ENCODE measurements at places on chromosomes 6 and 20. TPM values are rescaled to one million over a fixed set of nuclear protein-coding genes. Genes with fewer than 3 reads are reported as not detected.
A peak's percentile ranks its signal among the peaks of the same experiment; 100 is the strongest.

The TRIM31 gene
- total RNA-seq: not detected

The DACT2 gene
- total RNA-seq: 0.41 TPM

The CDH4 gene
- not detected for total RNA-seq

The PLCG1 gene
- 185 TPM for total RNA-seq

The ELOVL4 gene
- 2.4 TPM for total RNA-seq

The GJA1 gene
- total RNA-seq: 281 TPM

The RRAGD gene
- total RNA-seq: 11.0 TPM

The CCDC170 gene
- 1.5 TPM for total RNA-seq

The ZBP1 gene
- 6.1 TPM for total RNA-seq

The LPA gene
- not detected for total RNA-seq

The GSTA2 gene
- not detected for total RNA-seq

- DNase-seq: no peak
- H3K4me1 ChIP-seq: no peaks in the 10 kb centered on the region
- H3K4me3 ChIP-seq: no peak overlapping the region
Observed at GRCh38 chr6:115838763-115839401, 221.8 kb downstream of the FRK start.

- no peak overlapping the region for H3K4me3 ChIP-seq
- no peak overlapping the region for H3K27ac ChIP-seq
- no peaks in the 10 kb centered on the region for H3K4me1 ChIP-seq
- H3K36me3 ChIP-seq: no peaks in the 10 kb centered on the region
- no peaks in the 10 kb centered on the region for H3K27me3 ChIP-seq
- DNase-seq: no peak
Observed at GRCh38 chr6:67768972-67769371, 866.1 kb upstream of the ADGRB3 start.

DNA sequence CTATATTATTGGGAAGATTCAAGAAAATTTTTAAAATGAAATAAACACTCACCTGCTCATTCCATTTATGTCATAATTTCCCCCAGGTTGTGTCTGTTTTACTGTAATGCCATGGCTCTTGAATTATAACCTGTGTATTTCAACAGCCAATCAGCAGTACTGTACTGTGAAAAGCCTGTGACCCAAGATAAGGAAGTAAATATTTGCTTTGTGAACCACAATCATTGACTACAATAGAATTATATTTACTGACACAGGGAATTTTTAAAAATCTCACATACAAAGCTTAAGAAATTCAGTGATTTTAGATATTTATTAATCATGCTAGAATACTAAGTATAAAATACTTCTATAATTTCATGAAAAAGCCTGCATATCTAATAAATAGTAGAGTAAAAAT is 6.0 kb downstream of the RGS17 start:
- H3K27me3 ChIP-seq: no peaks in the 10 kb centered on the region
- no peak overlapping the region for H3K4me3 ChIP-seq
- H3K36me3 ChIP-seq: no peaks in the 10 kb centered on the region
- no peak for DNase-seq

DNA sequence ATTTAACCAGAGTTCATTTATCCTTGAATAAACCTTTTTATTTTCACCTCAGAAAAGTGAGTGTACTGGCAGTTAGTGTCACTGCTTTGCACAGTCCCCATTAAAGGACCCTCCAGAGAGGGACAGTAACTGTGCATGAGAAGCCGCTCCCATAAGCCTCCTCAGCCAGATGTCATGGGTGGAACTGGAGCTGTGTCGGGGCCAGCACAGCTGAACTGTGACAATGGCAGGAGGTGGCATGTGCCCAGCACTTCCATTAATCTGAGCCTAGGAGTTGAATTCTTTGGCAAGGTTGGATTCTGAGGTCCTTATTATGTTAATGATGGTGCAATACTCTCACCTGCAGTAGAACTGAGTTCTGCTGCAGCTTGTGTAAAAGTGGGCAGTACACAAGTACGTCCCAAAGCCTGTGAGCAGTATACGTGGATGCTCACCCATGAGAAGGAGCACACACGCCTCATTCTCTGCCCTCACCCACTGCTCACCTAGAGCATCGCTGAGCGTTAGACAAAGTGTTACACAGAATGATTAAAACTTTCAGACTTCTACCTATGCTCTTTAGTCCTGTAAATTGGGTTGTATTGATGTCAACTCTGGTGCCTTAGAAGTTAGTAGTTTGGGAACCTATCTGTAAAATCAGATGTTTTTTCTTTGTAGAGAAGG is 11.9 kb upstream of the CSE1L start:
- H3K4me1 ChIP-seq: no peaks in the 10 kb centered on the region
- no peak overlapping the region for H3K4me3 ChIP-seq
- peaks cover 21% of the 10 kb centered on the region for H3K36me3 ChIP-seq
- no peak overlapping the region for H3K27ac ChIP-seq

DNA sequence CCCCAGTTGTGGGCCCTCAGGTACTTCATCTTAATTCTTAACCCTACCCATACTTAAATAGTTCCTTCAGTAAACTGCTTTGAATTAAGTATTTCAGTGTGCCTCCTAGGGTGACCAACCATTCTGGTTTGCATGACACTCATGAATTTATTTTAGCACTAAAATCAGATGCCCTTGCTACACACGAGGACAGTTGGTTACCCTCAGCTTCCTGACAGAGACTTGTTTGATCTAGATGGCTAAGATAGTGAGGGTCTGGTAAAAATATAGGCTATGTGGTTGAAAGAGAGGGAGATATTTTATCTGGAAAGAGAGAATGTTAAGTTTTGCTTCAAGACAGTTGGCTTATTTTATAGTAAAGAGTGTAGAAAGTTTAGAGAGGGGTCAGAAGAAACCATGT is 10.6 kb downstream of the PGK2 start:
- no peak overlapping the region for H3K4me3 ChIP-seq
- H3K27me3 ChIP-seq: no peaks in the 10 kb centered on the region
- no peaks in the 10 kb centered on the region for H3K36me3 ChIP-seq
- no peaks in the 10 kb centered on the region for H3K4me1 ChIP-seq
- no peak for DNase-seq
- H3K27ac ChIP-seq: no peak overlapping the region

- no peaks in the 10 kb centered on the region for H3K27me3 ChIP-seq
- no peak overlapping the region for H3K4me3 ChIP-seq
- no peak overlapping the region for H3K27ac ChIP-seq
- H3K4me1 ChIP-seq: no peaks in the 10 kb centered on the region
- no peak for DNase-seq
- H3K36me3 ChIP-seq: peaks cover 11% of the 10 kb centered on the region
Observed at GRCh38 chr6:166317261-166318212, 9.3 kb upstream of the PRR18 start.

GRCh38 chr6:6825193-6825784 is 236.8 kb downstream of the LY86 start:
- H3K36me3 ChIP-seq: no peaks in the 10 kb centered on the region
- no peak overlapping the region for H3K27ac ChIP-seq
- H3K27me3 ChIP-seq: no peaks in the 10 kb centered on the region
- H3K4me3 ChIP-seq: no peak overlapping the region

DNA sequence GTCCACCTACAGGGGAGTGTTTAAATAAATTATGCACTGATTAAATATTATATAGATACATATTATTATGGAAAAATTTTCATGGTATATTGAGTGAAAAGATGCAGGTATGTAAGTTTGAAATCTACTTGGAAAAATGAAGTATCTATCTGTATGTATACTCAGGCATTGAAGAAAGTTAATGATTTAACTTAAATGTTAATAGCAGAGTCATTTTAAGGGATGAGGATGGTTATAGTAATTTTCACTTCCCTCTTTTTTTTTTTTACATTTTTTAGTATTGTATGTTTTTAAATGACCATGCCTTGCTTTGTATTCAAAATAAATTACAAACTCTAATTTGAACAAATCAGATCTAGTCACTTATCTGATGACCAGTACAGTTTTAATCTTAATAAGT is 43.2 kb upstream of the NOTCH4 start:
- H3K27me3 ChIP-seq: no peaks in the 10 kb centered on the region
- H3K4me3 ChIP-seq: no peak overlapping the region

DNA sequence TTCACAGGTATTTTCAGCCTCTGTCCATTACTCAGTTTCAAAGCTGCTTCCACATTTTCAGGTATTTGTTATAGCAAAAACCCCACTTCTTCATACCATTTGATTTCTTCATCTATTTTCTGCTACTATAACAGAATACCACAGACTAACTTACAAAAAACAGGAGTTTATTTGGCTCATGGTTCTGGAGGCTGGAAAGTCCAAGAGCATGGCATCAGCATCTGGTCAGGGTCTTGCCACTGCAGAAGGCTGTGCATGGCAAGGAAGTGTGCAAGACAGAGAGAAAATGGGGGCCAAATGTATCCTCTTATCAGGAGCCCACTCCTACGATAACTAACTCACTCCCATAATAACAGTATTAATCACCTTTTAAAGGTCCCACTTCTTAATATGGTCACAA is 82.8 kb upstream of the FOXA2 start:
- H3K4me1 ChIP-seq: no peaks in the 10 kb centered on the region
- no peaks in the 10 kb centered on the region for H3K27me3 ChIP-seq
- no peaks in the 10 kb centered on the region for H3K36me3 ChIP-seq
- H3K27ac ChIP-seq: no peak overlapping the region
- no peak overlapping the region for H3K4me3 ChIP-seq

GRCh38 chr6:53300656-53301551 is 47.8 kb downstream of the ELOVL5 start:
- no peak for DNase-seq
- no peaks in the 10 kb centered on the region for H3K36me3 ChIP-seq

DNA sequence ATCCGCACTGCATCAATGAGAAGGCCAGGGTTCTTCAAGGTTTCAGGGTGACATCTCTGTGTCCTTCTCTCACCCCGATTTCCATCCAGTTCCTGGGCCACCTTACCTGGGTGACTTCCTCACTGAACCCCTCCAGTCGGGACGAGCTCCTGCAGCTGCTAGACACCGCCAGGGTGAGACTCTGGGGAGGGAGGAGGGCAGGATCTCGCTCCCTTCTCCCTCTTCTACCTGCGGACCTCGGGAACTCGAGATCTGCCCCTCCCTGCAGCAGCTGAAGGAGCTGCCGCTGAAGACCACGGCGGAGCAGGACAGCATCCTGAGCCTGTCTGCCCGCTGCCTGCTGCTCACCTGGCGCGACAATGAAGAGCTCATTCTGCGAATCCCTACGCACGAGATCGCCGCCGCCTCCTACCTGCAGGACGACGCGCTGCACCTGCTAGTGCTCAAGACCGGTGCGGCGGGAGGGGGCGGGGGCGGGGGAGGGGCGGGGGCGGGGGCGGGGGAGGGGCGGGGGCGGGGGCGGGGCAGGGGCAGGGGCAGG is 7.5 kb downstream of the CCM2L start:
- peaks cover 3% of the 10 kb centered on the region for H3K27me3 ChIP-seq
- H3K4me1 ChIP-seq: peaks cover 6% of the 10 kb centered on the region
- no peaks in the 10 kb centered on the region for H3K36me3 ChIP-seq

DNA sequence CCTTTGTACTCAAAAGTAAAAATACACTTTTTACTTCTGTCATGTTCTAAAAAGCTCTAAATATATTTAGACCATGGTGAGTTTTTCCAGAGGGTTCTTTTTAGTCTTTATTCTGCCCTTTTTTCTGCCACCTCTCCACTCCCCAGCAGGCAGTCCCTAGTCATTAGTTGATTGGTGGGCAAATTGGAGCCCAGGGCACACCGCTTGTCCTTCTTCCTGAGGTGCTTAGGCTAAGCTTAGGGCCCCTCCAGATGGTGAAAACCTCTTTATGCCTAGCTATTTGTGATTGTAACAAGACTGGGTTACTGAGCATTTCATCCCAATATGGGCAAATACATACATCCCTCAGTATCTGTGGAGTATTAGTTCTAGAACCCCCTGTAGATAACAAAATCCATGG is 6.2 kb downstream of the TREML1 start:
- H3K4me3 ChIP-seq: no peak overlapping the region
- no peaks in the 10 kb centered on the region for H3K4me1 ChIP-seq
- DNase-seq: no peak
- no peaks in the 10 kb centered on the region for H3K27me3 ChIP-seq
- H3K36me3 ChIP-seq: peaks cover 3% of the 10 kb centered on the region

GRCh38 chr6:135176464-135176863 is 4.6 kb upstream of the MYB start:
- H3K36me3 ChIP-seq: no peaks in the 10 kb centered on the region
- no peak overlapping the region for H3K27ac ChIP-seq
- no peaks in the 10 kb centered on the region for H3K27me3 ChIP-seq
- H3K4me3 ChIP-seq: no peak overlapping the region
- DNase-seq: no peak
- peaks cover 3% of the 10 kb centered on the region for H3K4me1 ChIP-seq

DNA sequence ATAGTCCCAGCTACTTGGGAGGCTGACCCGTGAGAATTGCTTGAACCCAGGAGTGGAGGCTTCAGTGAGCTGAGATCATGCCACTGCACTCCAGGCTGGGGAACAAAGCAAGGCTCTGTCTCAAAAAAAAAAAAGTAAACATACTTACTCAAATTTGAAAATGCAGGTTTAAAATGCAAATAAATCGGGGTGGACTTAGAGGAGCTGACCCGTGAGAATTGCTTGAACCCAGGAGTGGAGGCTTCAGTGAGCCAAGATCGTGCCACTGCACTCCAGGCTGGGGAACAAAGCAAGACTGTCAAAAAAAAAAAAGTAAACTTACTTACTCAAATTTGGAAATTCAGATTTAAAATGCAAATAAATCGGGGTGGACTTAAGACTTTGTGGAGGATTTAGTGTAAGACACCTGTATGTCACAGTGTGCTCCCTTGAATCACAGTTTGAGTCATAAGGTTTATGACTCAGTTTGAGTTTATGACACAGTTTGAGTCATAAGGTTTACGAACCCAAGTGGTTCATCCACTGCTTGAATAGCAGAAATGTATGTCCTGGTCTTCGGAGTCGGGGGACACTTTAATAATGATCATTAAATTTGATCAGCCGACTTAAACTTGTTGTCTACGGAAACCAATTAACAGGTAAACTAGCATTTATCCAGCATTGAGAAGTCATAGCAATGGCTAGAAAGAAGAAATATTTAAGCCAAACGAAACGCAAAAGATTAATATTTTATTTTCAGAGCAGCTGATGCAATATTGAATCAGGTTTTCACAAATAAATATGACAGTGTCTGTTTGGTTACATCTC is 6.8 kb upstream of the MRPS10 start:
- DNase-seq: no peak
- H3K36me3 ChIP-seq: peaks cover 4% of the 10 kb centered on the region
- H3K4me1 ChIP-seq: no peaks in the 10 kb centered on the region
- no peaks in the 10 kb centered on the region for H3K27me3 ChIP-seq
- H3K27ac ChIP-seq: no peak overlapping the region
- no peak overlapping the region for H3K4me3 ChIP-seq

- peaks cover 52% of the 10 kb centered on the region for H3K36me3 ChIP-seq
- H3K27ac ChIP-seq: peak overlapping the region; percentile 61
- H3K4me1 ChIP-seq: peaks cover 34% of the 10 kb centered on the region
- peak overlapping the region; percentile 94 for H3K4me3 ChIP-seq
- no peak for DNase-seq
- no peaks in the 10 kb centered on the region for H3K27me3 ChIP-seq
Observed at GRCh38 chr6:36682328-36683144, 4.0 kb downstream of the CDKN1A start.

GRCh38 chr6:125067552-125067951 is 86.0 kb upstream of the TPD52L1 start:
- H3K27ac ChIP-seq: no peak overlapping the region
- H3K36me3 ChIP-seq: no peaks in the 10 kb centered on the region
- no peaks in the 10 kb centered on the region for H3K4me1 ChIP-seq
- H3K4me3 ChIP-seq: no peak overlapping the region
- DNase-seq: no peak
- no peaks in the 10 kb centered on the region for H3K27me3 ChIP-seq

Data from thoracic aorta (tissue), 2 donors.